Cortex of kidney (tissue), 1 donor: ENCODE measurements at places on chromosomes 7 and 10.

GRCh38 chr10:90213346-90213745 is 512.0 kb downstream of the KIF20B start:
- DNase-seq, result no peak

- DNase-seq, result no peak
These were observed 4.3 kb upstream of the PPIF start for GRCh38 chr10:79342811-79343561.

GRCh38 chr7:48004638-48005037 is 24.3 kb downstream of the SUN3 start:
- no peak for DNase-seq

- DNase-seq, result no peak
These were observed 159.2 kb upstream of the ITGB1 start for GRCh38 chr10:33117230-33117629.

DNA sequence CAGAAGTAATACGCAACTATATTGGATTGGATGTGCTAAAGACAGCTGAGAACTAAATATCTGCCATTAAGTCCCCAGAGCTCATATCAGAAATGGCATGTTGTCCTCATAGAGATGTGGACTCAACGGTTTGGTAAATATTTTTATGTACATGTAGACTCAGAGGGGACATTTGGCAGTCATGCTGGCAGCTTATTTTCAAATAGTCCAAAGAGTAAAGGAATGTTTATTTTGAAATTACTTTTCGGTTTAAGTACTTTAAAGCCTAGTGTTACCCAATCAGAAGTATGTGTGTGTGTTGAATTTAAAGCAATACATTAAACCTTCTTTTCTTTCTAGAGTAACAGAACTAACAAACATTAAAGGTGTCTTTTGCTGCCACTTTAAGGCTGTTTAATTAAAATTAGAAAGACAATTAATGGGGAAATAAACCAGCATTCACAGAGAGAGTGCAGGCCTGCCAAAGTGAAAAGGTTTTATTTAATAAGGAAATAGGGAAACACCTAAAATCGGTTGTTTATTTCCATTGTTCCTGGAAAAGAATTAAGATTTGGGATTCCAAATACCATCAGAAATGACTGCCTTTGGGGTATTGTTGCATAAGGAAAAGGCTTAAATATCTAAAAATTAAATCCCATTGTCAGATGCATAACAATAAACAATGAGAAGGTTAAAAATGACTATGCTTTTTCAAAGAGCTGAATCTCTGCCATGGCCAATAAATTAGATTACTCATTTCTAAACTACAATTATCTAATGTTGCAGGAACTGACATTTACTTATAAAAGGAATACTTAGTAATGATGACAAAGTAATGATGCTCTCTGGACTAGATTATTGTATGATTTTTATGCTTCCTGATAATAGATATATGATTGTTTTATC is 113.4 kb upstream of the AHR start:
- DNase-seq, result no peak

- no peak for DNase-seq
These were observed 206.0 kb downstream of the CCDC3 start for GRCh38 chr10:12795315-12796110.

GRCh38 chr7:139829775-139830117 is 682 bp downstream of the TBXAS1 start:
- DNase-seq, result no peak

GRCh38 chr10:20396205-20396604 is 500.9 kb downstream of the NEBL start:
- no peak for DNase-seq

DNA sequence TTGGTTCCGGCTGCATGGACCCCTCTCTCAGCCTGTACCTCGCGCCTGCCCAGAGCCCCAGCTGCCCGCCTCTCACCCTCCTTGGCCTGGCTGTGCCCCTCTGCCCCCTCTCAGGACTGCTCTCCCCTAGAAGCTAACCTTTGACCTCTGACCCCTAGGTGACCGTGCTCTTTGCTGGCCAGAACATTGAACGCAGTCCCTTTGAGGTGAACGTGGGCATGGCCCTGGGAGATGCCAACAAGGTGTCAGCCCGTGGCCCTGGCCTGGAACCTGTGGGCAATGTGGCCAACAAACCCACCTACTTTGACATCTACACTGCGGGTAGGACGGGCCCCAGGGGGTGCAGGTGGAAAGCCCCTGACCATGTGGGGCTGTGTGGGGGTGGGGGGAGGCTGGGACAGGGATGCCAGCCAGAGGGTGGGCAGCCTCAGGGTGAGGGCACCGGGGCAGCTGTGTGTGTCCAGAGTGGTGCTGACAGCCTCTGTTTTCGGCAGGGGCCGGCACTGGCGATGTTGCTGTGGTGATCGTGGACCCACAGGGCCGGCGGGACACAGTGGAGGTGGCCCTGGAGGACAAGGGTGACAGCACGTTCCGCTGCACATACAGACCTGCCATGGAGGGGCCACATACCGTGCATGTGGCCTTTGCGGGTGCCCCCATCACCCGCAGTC is 8.0 kb downstream of the FLNC start:
- DNase-seq, result no peak

GRCh38 chr10:33553748-33554571 is 219.5 kb upstream of the NRP1 start:
- DNase-seq, result no peak

- no peak for DNase-seq
These were observed 654.5 kb upstream of the COBL start for GRCh38 chr7:51970961-51971665.

DNA sequence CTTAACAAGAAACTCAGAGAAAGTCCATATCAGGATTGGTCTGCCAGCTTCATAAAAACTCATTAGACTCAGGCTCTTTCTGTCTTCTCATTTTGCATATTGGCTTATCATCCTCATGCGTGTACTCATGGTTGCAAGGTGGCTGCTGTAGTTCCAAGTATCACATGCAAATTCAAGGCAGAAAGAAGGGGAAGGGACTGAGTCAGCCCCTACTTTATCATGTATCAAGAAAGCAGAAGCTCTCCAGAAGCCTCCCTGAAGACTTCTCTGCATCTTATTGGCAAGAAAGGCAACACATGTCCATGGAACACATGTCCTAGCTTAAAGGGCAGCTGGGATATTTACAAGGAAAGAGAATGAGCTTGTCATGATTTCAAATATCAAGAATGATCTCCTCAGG is 19.4 kb upstream of the EZH2 start:
- no peak for DNase-seq

DNA sequence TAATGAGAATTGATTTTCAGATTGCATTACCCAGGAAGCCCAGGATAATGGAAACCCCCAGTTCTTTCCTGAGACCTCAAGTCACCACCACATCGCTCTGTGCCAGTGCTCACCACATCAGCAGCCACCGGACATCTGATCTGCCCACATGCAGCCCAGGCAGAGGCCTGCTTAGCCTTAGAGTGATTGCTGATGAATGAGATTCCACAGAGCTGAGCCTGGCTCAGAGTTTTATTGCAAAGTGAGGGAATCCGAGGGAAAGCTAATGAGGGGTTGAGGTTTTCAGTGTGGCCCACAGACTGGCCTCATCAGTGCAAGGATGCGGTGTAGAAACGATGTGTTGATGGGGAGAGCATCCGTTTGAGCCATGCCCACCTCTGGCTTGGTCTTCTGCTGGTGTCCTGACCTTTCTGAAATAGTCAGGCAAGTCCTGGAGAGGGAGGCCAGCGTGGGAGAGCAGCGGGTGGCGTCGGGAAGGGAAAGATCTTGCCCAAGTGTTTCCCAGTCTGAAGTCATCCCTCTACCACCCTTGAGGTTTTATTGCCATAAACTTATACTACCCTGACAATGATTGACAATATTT is 120.3 kb downstream of the ITIH5 start:
- DNase-seq, result no peak

GRCh38 chr10:121133901-121134300 is 282.7 kb downstream of the WDR11 start:
- DNase-seq, result no peak

- DNase-seq, result no peak
These were observed 11.6 kb upstream of the CAMK1D start for GRCh38 chr10:12337453-12338372.

DNA sequence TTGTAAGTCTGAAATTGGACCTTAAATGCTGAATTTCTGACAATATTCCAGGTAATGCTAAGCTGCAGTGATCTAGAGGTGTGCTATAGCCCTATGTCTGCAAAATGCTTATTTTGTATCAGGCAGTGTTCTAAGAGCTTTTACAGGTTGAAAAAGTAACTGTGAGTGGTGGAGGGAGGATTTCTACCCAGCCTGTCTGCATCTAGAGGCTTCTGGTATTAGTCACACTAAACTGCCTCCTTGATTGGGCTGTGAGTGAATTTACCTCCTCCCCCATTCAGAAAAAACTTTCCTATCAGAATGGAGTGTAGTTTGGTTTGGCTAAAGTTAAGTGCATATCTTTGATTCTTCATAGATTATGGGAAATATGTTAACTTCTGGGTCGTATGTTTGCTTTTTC is 56.8 kb downstream of the BBS9 start:
- no peak for DNase-seq

DNA sequence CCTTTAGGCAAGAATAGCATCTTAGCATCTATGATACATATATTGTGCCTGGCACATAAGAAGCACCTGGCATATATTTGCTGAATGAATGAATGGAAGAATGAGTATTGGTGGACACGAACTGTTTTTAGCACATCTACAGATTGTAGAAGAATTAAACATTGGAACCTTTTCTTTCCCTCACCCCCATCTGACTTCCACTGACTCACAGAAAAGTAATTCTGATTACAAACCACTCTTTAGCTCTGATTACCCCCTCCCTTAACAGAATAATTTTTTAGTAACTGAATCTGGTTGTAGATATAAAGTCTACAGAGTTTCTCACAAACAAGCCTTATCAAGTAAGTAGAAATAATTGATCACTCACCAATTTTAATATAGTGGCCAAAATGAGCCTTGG is 31.9 kb downstream of the SLC26A4 start:
- DNase-seq, result no peak
